Lung (tissue), 17 donors: ENCODE measurements at places on chromosomes 7 and 10. TPM values are rescaled to one million over a fixed set of nuclear protein-coding genes. Genes with fewer than 3 reads are reported as not detected.
A peak's percentile ranks its signal among the peaks of the same experiment; 100 is the strongest.

- no peaks in the 10 kb centered on the region for H3K36me3 ChIP-seq
- no peaks in the 10 kb centered on the region for H3K4me1 ChIP-seq
- no peak overlapping the region for H3K4me3 ChIP-seq
- no peaks in the 10 kb centered on the region for H3K27me3 ChIP-seq
- DNase-seq, result peak; percentile 32
These were observed 402.9 kb upstream of the GALNT17 start for GRCh38 chr7:70728872-70729552.

The NCAPG2 gene
- total RNA-seq, result 13.5 TPM

The ATG9B gene
- total RNA-seq, result 2.8 TPM

The CYP3A4 gene
- total RNA-seq, result 0.37 TPM

- H3K4me1 ChIP-seq, result no peaks in the 10 kb centered on the region
- DNase-seq, result no peak
- H3K36me3 ChIP-seq, result no peaks in the 10 kb centered on the region
- no peak overlapping the region for H3K27ac ChIP-seq
These were observed 124.3 kb upstream of the PPP2R2D start for GRCh38 chr10:131776496-131776895.

The RHOBTB1 gene
- total RNA-seq, result 10.9 TPM

DNA sequence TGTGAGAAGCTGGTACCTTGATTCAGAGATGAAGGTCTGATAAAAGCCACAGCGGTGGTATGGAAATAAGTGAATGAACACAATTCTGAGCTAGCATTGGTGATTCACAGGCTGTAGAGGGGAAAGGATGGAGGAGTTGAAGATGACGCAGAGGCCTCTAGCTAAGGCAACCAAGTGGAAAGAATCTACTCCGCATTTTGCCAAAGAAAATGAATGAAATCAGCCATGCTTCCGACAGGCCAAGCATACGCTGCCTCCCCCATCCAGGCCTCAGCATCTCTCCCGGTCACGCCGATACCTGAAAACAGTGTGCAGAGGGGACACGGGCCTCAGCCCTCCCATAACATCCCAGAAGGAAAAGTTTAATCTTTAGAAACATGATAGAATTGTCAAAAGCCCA lies 124.3 kb upstream of the UNC5B start:
- H3K27me3 ChIP-seq, result no peaks in the 10 kb centered on the region
- H3K27ac ChIP-seq, result no peak overlapping the region
- H3K4me1 ChIP-seq, result no peaks in the 10 kb centered on the region
- DNase-seq, result no peak

- peak; percentile 33 for DNase-seq
- H3K27me3 ChIP-seq, result no peaks in the 10 kb centered on the region
- H3K27ac ChIP-seq, result no peak overlapping the region
These were observed 37.3 kb downstream of the SLC16A9 start for GRCh38 chr10:59672150-59672875.

GRCh38 chr7:29146888-29147609 lies 712 bp upstream of the CPVL start:
- H3K4me1 ChIP-seq, result no peaks in the 10 kb centered on the region
- H3K4me3 ChIP-seq, result no peak overlapping the region
- H3K27me3 ChIP-seq, result peaks cover 67% of the 10 kb centered on the region
- no peak for DNase-seq
- no peak overlapping the region for H3K27ac ChIP-seq
- H3K36me3 ChIP-seq, result no peaks in the 10 kb centered on the region

- H3K27me3 ChIP-seq, result no peaks in the 10 kb centered on the region
- no peak overlapping the region for H3K4me3 ChIP-seq
- H3K36me3 ChIP-seq, result no peaks in the 10 kb centered on the region
- H3K4me1 ChIP-seq, result peaks cover 3% of the 10 kb centered on the region
- no peak for DNase-seq
- no peak overlapping the region for H3K27ac ChIP-seq
These were observed 154.3 kb upstream of the LAMB4 start for GRCh38 chr7:108284349-108285002.

DNA sequence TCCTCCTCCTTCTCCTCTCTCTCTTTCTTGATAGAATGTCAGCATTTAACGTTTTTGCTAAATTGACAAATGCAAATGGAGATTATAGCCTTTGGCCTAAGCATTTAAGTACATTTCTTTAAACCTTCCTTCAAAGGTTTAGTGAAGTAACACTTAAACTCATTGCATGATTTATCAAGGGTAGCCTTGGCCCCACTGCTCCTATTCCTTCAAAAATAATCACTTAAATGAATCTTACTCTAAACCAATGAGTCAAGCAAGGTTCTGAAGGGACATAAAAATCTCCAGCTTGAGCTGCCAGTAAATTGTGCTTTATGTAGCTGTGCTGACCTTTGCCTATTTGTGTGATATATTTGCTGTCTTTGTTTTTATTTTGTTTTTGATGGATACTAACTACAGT lies 358.5 kb upstream of the AKR1E2 start:
- H3K27me3 ChIP-seq, result no peaks in the 10 kb centered on the region
- no peak for DNase-seq
- no peak overlapping the region for H3K27ac ChIP-seq

GRCh38 chr7:12431886-12432556 lies 28.4 kb upstream of the VWDE start:
- no peak for DNase-seq
- H3K4me1 ChIP-seq, result no peaks in the 10 kb centered on the region
- H3K27ac ChIP-seq, result no peak overlapping the region
- no peaks in the 10 kb centered on the region for H3K36me3 ChIP-seq
- H3K27me3 ChIP-seq, result no peaks in the 10 kb centered on the region

GRCh38 chr7:18458830-18459229 lies 36.7 kb upstream of the HDAC9 start:
- H3K27ac ChIP-seq, result no peak overlapping the region
- no peaks in the 10 kb centered on the region for H3K4me1 ChIP-seq
- H3K36me3 ChIP-seq, result no peaks in the 10 kb centered on the region
- no peak for DNase-seq

The CCDC146 gene
- 29.6 TPM for total RNA-seq

DNA sequence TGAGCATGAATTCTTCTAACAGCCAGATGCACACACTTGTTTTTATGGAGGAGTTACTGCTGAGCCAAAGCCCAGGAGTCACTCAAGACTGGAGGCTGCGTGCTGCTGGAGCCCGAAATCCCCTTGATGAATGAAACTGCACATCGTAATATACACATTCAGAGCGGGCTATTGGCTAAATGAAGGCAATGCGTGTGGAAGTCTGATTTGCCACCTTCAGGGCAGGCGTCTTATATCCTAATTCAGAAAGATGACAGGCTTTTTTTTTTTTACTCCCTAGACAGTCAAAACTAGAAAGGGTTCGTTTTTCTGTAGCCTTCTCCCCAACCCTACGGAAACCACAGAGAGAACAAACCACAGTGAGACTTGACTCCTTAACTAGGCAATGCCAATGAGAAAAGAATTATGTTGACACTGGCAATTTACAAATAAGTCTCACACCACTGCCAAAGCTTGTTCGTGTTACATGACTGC lies 227.2 kb upstream of the KLF14 start:
- peaks cover 3% of the 10 kb centered on the region for H3K36me3 ChIP-seq
- no peaks in the 10 kb centered on the region for H3K27me3 ChIP-seq
- H3K4me1 ChIP-seq, result no peaks in the 10 kb centered on the region
- no peak for DNase-seq

- no peak for DNase-seq
- no peaks in the 10 kb centered on the region for H3K36me3 ChIP-seq
- H3K4me3 ChIP-seq, result peak overlapping the region; percentile 8
These were observed 312.6 kb downstream of the SFMBT2 start for GRCh38 chr10:7098160-7098762.

The CACNB2 gene
- total RNA-seq, result 23.9 TPM

DNA sequence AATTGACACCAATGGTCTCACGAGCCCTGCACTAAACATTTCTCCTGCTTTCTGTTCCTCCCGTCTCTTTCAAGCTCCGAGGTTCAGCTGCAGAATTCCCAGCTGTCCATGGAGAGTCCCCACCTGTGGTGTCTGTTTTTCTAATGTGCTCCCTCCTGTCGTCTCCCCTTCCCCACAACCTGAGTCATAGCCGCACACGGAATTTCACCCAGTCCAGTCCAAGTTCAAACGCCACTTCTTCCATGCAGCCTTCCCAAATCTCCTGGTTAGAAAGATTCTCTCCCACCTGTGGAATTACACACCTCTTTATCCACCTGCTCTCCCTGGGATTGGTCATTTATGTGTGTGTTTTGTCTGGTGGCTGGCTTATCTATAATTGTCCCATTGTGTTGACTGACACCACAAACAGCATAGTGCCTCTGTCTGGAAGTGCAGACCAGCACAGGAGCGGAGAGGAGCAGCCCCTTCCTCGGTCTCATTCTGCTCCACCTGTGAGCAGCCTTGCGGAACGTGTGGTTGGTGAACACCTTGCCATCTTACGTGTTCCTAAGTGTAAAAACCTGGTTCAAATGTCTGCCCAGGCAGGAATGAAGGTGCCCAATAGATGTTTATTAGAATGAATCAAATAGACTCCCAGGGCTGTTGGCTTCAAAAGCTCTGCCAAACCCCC lies 3.3 kb upstream of the DIP2C start:
- no peak for DNase-seq
- no peaks in the 10 kb centered on the region for H3K27me3 ChIP-seq
- H3K4me1 ChIP-seq, result peaks cover 11% of the 10 kb centered on the region
- H3K36me3 ChIP-seq, result no peaks in the 10 kb centered on the region
- H3K27ac ChIP-seq, result no peak overlapping the region

The POLR2J2 gene
- 6.9 TPM for total RNA-seq

DNA sequence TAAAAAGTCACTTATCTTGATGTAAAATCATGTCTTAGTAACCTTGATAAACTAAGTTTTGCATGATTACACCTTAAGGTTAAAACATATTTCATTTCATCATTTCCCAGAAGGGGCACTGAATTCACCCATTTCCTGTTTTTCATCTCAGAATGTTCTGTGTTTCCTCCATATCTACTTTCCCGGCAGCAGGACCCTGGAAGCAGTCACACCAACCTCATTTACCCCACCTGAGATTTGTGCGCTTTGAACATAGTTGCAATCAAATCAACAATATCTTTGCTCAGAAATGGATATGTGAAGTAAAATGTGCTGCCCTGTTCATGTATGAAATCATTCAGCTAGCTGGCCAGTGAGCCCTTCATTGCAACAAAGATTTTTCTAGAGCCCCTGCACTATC lies 46.8 kb downstream of the IKZF1 start:
- H3K4me3 ChIP-seq, result no peak overlapping the region
- H3K27me3 ChIP-seq, result no peaks in the 10 kb centered on the region
- H3K4me1 ChIP-seq, result no peaks in the 10 kb centered on the region
- no peaks in the 10 kb centered on the region for H3K36me3 ChIP-seq
- DNase-seq, result no peak

DNA sequence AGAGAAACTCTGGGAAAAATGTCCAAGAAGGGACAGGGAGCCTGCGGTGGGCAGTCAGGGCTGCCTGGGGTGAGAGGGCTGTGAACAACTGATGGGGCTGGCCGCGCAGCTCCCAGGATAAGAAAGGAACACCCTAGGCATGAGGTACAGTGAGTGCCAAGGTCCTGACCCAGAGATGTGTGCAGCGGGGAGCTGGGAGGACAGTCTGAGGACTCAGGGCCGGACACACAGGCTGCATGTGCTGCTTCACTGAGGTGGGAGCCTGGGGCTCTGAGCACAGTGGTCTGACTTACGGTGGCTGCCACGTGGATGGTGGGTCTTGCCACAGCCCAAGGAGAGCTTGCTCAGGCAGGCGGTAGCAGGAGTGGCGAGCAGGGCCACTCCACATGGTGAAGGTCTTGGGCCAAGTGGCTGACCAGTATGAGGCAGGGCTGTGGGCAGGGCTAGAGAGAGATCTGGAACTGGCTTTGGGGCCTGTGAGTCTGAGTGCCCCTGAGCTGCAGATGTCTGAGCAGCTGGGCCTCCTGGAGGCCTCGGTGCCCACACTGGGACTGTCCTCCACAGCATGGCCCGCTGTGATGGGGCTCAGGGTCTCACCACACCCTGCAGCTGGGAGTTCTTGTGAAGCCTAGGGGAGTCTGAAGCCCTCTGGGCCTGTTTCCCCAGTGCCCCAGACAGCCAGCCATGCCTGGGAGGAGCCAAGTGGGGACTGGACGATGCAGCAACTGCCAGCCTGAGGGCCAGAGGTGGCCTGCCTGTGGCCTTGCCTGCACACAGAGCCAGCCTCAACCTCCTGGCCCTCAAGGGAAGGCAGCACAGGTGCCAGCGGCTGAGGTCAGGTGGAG lies 60.3 kb downstream of the RASGEF1A start:
- H3K4me1 ChIP-seq, result peaks cover 3% of the 10 kb centered on the region
- no peak overlapping the region for H3K27ac ChIP-seq
- no peak for DNase-seq
- no peaks in the 10 kb centered on the region for H3K27me3 ChIP-seq
- no peak overlapping the region for H3K4me3 ChIP-seq
- H3K36me3 ChIP-seq, result no peaks in the 10 kb centered on the region

- H3K27ac ChIP-seq, result no peak overlapping the region
- DNase-seq, result no peak
- no peaks in the 10 kb centered on the region for H3K27me3 ChIP-seq
- H3K36me3 ChIP-seq, result no peaks in the 10 kb centered on the region
- H3K4me1 ChIP-seq, result no peaks in the 10 kb centered on the region
- no peak overlapping the region for H3K4me3 ChIP-seq
These were observed 294.1 kb downstream of the GLRX3 start for GRCh38 chr10:130430291-130430690.

The PDE1C gene
- total RNA-seq, result 10.3 TPM

The GGCT gene
- 38.1 TPM for total RNA-seq

DNA sequence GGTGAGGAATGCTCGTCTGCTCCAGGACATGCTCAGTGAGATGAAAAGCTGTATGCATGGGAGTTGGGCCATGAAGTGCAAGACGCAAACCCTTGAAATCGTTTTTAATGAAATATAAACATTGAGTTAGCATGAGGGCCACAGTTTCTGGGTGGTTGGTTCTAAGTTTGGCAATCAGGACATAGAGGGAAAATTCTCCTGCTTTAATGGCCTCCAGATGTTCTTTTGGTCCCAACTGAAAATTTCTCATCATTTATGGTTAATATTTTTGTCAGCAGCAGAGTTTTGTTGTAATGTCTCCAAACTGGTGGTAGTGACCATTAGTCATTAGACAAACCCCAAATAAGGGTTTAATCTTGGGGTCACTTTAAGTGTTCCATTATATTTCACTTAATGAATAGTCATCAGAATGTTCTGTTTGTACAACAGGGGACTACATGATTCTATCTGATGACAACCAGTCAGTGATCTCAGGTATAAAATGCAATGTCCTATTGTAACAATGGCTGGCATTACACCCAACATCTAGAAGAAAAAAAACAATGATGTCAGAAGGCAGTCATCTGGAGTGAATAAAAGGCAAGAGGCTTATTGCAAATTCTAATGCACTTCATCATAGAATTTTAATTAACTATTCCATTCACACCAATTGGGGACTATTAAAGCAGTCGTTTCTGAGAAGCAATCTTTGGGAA lies 197.4 kb downstream of the JCAD start:
- no peaks in the 10 kb centered on the region for H3K36me3 ChIP-seq
- no peaks in the 10 kb centered on the region for H3K27me3 ChIP-seq
- H3K4me1 ChIP-seq, result no peaks in the 10 kb centered on the region
- H3K4me3 ChIP-seq, result no peak overlapping the region
- DNase-seq, result no peak

The EMX2 gene
- not detected for total RNA-seq

- no peaks in the 10 kb centered on the region for H3K27me3 ChIP-seq
- no peak for DNase-seq
- no peaks in the 10 kb centered on the region for H3K4me1 ChIP-seq
- H3K27ac ChIP-seq, result no peak overlapping the region
- H3K36me3 ChIP-seq, result no peaks in the 10 kb centered on the region
These were observed 280.1 kb downstream of the OTUD1 start for GRCh38 chr10:23718946-23719345.

The SLC13A1 gene
- not detected for total RNA-seq
